ENCODE measurements at places on chromosomes 7 and 10. TPM values are rescaled to one million over a fixed set of nuclear protein-coding genes. Genes with fewer than 3 reads are reported as not detected.

C7orf33 gene
- total RNA-seq = not detected

GDF2 gene
- total RNA-seq = not detected

ANKRD30A gene
- not detected for total RNA-seq

ANKRD1 gene
- not detected for total RNA-seq

GJD4 gene
- not detected for total RNA-seq

DNA sequence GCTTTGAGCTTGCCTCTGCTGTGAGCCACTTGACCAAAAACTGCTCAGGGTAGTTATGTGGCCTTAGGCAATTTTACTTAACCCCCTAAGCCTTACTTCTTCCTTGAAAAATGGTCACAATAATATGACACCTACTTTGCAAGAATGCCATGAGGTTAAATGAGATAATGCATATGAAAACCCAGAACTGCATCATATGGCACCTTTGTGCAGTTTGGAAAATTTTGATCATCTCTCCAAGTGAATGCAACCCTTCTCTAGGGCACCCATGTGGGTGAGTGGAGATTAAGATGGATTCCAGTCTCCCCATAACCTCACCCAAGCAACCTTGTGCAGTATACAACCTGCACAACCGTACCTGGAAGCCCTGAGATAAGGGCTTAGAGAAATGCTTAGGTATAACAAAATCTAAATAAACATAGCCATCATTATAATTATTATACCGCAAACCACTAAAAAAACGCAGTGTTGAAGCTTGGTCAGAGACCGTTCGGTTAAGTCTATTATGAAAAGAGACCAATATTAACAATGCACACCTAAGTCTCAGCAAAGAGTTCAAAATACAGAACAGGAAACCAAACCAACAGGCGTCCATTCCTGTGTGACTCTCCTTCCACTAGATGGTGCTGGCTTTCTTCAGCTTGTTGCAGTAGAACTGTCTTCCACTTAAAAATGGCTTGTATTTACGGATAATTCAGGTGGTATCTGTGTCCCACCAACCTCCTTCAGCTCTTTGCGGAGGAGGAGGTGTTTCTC, 21.0 kb upstream of the ASB15 start:
- DNase-seq = peak; percentile 43

DNA sequence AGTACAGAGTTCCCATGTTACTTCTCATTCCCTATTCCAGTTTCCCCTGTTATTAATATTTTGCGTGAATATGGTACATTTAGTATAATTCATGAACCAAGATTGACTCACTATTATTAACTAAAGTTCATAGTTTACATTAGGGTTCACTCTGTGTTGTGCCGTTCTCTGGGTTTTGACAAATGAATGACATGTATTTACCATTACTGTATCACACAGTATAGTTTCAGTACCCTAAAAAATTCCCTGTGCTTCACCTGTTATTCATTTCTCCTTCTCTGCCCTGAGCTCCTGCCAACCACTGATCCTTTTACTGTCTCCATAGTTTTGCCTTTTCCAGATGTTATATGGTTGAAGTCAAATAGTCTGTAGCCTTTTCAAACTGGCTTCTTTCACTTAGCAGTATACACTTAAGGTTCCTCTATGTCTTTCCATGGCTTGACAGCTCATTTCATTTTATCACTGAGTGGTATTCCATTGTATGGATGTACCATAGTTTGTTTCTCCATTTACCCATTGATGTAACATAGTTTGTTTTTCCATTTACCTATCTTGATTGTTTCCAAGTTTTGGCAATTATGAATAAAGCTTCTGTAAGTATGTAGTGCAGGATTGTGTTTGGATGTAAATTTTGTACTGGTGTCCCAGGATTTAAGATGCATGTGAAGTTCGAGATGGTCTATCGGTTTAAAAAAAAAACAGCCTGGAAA, 58.8 kb downstream of the CDK14 start:
- no peak for DNase-seq

- DNase-seq = no peak
These were observed 331.2 kb upstream of the FZD1 start for GRCh38 chr7:90933041-90933440.

GRCh38 chr7:1175967-1176851, 16.2 kb upstream of the ZFAND2A start:
- DNase-seq = peak; percentile 43

DNA sequence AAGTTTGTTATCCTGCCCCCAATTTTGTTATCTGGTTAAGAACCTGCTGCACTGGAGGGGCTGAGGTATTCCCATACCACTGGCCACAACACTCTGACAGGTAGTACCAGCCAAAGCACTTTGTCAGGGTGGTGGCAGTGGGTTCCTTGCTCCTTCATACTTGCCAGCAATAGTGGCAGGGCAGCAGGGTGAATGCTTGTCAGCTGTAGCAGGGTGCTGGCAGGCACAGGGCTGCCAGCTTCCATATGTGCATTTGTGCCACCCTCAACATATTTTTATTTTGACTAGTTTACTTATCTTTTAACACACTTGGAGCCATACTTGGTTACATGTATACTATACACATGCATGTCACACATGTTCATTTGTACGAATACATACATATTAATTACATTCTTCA, 294.0 kb upstream of the VWC2 start:
- DNase-seq = no peak

GRCh38 chr10:100485801-100486495, 23.1 kb downstream of the WNT8B start:
- no peak for DNase-seq

DNA sequence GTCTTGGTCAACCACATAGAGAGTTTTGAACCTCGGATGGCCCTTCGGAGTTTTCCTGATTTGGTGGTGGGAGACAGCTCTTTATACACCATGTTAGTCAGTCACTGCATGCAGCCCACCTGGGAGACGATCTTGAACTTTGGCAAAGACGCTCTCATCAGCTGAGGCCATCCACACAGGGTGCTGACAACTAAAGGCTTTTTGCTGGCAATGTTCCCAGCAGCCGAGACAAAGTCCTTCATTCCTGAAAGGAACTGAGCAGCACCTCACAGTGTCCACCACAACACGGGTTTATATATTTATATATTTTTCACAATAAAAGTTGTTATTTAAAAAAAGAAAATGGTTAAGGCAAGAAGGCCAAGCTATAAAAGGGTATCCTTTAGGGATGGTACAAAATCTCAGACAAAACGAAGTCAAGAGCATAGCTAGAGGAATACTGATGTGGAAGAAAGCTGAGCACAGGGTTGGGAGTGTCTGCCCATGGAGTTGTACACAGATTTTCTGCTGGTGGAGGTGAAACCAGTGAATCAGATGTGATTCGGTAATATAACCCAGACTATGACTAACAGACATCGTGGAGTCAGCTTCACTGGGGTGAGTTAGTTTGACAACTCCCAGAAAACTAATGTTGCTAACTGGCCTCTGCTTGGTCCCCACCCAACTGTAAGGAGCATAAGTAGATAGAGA, 27.4 kb upstream of the CAPZA2 start:
- DNase-seq = peak; percentile 74

DNA sequence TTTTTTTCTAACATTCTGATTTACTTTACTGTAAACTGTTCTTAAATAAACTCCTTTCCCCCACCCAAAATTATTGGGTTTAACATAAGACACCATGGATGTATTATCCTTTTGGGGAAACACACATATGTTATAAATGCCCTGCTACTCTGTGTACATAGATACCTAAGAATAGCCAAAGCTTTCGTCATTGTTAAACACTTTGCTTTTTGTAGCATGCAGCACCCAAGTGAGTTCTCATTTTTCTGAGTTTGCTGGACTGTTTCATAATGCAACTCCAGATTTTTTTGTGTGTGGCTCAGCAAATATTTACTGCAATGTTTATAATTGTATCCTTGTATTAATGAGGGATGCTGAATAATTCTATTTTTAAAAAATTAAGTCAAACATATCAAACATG, 86.9 kb downstream of the VTI1A start:
- no peak for DNase-seq
